Hypothalamus (tissue), 51 donors: ENCODE measurements at places on chromosomes 11 and 22.

DNA sequence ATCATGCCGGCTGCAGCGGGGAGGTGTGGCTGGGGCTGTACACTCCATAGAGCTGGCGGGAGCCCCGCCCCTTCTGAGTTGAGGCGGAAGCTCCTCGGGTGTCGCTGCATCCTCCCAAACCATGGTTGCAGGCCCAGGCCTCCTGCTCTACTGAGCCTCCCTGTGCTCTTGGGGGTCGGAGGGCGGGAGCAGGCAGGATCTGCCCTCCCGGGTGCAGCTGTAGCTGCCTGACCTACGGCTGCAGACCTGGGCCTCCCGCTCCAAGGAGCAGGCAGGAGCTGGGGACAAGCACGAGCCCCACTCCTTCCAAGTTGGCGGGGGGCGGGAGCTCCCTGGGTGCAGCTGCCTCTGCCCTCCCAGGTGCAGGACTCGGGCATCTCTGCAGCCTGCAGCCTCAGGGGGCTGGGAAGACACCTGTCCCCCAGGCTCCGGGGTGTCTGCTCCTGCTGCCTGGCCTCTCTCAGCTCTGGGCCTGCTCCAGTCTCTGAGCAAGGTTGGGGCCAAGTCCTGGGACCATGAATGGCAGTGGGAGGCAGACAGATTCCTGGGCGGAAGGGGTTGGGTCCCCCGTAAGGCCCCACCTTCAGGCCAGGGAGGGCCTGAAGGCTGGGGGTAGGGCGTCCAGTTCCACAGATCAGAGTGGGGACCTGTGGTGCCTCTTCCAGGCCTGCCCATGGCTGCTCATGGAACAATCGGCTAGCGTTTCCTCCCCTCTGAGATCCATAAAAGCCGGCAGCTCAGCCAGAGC lies 46.4 kb upstream of the SC5D start:
- no peak for DNase-seq

GRCh38 chr11:89625171-89625570 lies 84.9 kb upstream of the TRIM77 start:
- DNase-seq, result no peak

DNA sequence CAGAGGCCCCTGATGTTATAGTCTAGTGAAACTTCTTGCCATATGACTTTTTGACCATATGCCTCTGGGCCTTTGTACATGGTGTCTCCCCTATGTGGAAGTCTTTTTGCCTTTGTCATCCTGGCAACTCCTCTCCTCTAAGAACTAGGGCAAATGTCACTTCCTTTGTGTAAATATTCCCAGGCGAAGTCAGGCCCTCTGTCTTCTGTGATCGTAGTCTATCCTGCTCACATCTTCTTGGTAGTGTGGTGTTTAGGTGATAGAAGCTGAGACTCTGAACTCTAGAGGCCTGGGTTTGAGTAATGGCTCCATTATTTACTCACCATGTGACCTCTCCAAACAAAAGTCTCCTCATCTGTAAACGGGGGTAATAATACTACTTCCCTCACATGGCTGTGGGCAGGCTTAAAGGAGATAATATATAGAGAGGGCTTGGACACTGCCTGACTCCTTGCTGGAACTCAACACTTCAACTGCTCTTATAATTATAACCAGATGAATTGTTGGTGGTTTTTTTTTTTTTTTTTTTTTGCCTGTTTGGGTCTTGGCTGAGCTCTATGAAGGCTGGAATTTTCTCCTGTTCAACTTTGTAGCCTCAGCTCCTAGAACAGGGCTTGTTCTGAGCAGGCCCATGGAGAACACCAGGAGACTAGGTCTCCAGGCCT lies 43.8 kb downstream of the INSC start:
- no peak for DNase-seq

DNA sequence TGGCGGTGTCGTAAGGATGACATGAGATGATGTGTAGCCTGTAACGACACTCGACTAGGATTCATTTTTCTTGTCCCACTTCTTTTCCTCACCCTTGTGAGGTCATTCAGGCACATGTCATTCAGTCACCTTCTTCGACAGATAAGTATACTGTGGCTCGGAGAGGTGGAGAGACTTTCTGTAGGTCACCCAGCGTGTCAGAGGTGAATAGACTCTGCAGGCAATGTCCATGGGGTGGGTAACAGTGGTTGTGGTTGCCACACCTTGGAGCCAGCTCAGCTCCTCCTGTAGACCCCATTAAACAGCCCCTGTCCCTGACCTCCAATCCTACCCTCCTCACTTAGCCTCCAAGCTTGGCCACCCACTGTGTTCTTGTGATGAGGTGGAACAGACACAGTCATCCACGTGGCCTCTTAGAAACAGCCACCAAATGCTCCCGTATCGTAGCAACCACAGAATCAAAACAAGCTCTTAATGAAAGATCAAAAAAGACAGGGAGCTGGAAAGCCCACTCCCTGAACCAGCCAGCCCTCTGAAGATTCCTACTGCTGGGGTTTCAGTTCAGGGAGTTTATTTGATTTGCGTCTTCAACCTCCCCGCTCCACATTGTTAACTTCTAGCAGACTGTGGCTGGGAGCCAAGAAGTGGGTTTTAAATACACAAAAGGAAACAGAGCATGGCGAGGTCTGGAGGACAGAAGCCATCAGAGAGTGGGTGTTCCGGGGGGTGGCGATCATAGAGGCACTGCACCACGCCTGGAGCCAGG lies 89.0 kb upstream of the GRK3 start:
- no peak for DNase-seq

GRCh38 chr22:31323578-31324550 lies 22.3 kb downstream of the PATZ1 start:
- no peak for DNase-seq

DNA sequence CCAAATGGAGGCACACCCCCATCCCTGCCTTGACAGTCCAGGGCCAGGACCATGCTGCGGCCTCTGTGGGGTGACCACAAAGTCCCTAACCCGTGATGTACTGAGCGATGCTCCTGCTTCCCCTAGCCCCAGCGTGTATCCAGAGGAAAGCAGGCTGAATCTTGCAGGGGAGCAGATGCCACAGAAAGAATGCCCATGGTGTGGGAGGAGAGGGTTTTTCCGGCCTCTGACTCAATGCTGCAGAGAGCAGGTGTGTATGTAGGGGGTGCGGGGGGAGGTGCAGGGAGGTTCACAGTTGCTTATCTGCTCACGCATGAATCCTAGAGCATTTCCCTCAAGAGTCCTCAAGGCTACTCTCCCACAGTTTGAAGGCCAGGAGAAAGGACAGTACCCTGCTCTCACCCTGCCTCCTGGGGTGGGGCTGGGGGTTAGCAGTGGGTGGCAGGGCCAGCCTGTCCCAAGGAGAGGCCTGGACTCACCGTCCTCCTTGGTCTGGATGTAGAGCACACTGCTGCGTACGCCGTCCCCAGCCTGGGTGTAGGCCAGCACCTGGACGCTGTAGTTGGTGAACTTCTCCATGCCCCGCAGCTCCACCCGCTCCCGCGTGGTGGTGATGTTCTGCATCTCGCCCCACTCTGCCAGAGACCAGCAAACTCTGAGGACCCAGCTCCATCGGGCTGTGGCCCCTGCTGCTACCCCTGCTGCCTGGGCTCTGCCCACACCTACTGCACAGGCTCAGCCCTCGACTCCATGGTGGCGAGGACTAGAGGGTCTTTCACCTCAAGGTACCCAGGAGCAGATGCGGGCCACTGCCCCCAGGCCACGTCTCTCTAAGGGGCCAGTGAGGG lies 130.8 kb downstream of the CEP164 start:
- DNase-seq, result no peak

DNA sequence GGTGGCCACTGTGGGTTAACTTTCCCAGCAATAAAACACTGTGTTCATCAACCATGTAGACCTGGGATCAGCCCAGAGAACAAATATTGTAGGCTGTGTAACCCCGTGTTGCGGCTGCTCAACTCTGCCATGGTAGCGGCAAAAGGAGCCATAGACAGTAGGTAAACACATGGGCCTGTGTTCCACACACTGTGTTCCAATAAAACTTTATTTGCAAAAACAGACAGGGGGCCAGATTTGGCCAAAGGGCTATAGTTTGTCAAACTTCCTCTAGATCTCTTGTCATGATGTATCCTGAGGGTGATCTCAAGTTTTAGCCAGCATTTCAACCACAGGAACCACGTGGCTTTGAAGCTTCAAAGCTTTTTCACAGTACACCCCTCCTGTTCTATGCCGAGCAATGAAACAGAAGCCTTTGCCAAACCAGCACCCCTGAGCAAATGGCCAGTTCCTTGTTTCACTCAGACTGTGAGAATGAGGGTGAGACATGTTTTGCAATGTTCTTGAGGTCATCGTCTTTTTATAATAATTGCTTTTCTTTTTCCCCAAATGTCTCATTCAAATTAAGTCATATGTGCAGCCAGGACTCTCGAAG lies 49.9 kb upstream of the FADD start:
- no peak for DNase-seq

DNA sequence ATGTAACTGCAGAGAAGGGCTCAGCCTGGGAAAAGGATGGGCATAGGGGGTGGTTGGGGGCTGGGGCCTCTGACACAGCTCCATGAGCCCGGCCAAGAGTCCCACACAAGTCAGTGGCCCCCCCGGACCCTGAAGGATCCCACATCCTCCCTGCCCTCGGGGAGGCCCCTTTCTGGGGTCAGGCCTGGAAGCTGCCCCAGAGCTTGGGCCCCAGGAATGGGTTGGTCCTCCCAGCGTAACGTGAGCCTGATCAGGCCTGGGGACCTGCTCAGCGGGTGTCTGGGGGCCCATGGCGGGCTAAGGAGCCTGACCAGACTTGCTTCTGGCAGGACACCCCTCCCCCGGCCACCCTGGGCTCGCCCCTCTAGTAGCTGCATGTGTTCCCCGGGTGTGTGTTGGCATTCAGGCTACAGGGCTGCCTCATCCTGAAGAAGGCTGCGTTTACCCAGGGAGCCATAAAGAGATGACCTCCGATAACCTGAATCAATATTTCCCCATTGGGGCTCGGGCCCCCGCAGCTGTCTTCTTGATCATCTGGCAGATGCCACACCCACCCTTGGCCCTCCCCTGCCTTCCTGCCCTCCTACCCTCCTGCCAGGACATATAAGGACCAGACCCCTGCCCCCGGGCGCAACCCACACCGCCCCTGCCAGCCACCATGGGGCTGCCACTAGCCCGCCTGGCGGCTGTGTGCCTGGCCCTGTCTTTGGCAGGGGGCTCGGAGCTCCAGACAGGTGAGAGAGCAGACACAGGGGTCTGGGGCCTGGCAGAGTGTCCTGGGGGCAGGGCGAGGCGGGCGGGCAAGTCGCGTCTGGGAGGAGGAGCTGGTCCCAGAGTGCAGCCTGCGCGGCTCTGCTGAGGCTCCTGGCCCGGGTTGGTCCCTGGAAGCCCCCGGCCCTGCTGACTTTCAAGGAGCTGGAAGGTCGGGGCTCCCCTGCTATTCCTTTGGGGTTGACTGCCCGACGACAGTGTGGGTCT lies at the start of gene MUC2:
MUC2 (plus strand) TSS at position 631 of the 978 bp plus-strand sequence.
- DNase-seq, result no peak
